ENCODE measurements at places on chromosomes 1 and 21.

GRCh38 chr1:25989440-25990234, 8.2 kb downstream of the PAFAH2 start:
- no peak for DNase-seq

DNA sequence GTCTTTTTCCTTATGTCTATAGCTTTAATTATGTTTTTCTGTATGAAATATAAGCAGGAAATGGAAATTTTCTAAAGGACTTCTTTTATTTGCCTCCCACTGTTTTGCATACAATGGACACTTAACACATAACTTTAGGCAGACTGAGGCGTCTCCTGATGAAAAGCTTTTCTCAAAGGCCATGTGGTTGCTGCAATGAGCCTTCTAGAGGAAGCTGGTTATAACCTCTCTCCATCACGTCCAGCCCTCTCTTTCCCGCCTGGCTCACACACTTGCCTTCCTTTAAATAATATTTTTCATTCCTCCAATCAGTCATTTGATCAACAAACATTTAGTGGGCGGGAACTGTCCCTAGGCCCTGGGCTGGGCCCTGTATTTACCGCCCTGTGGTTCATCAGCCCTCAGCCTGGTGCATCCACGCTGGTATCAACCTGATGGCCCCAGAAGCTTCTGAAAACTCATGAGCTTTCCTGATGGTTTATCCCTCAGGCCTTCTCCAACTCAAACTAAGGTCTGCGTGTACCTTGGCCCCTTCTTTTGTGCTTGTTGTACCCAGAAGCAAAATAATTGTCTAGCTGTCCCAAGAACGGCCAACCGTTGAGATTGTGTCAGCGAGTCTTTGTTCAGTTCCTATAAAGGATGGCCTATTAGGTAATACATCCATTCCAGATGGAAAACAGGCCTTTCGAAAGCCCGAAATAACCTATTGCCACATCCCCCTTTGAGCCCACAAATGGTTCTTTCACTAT, 75.3 kb upstream of the LYST start:
- DNase-seq: no peak

- no peak for DNase-seq
These were observed 853.5 kb upstream of the ADAMTS5 start for GRCh38 chr21:27820342-27820741.

GRCh38 chr1:3681898-3682806, 29.8 kb downstream of the TP73 start:
- DNase-seq: no peak

- DNase-seq: no peak
These were observed 21.2 kb upstream of the XPR1 start for GRCh38 chr1:180610556-180611015.

- DNase-seq: no peak
These were observed at the start of gene CLDN14 for GRCh38 chr21:36479415-36480402. CLDN14 (minus strand) TSS chr21:36480122; CDS start chr21:36461695, 18,427 bp downstream.

- peak; percentile 57 for DNase-seq
These were observed 2.5 kb downstream of the NBL1 start for GRCh38 chr1:19646377-19647319.

DNA sequence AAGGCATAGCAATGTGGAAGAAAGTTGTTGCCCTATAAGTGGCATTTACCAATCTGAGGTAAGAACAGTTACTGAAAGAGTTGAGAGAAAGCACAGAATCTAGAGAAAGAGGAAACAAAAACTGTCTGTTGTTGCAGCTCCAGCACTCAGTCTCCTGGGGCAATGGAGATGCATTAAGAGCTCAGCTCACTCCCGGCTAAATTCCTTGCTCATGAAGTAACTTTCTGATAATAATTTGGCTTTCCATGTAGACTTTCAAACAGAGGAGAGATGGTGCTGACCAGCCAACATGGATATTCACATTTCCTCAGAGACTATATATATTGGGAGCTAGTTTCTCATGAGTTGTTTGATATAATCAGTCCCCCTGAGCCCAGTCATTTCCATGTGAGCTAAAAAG, 135.3 kb downstream of the GDAP2 start:
- no peak for DNase-seq

- DNase-seq: no peak
These were observed 214.1 kb upstream of the L1TD1 start for GRCh38 chr1:61980561-61980960.
